ENCODE measurements at places on chromosomes 5 and 9. TPM values are rescaled to one million over a fixed set of nuclear protein-coding genes. Genes with fewer than 3 reads are reported as not detected.

DNA sequence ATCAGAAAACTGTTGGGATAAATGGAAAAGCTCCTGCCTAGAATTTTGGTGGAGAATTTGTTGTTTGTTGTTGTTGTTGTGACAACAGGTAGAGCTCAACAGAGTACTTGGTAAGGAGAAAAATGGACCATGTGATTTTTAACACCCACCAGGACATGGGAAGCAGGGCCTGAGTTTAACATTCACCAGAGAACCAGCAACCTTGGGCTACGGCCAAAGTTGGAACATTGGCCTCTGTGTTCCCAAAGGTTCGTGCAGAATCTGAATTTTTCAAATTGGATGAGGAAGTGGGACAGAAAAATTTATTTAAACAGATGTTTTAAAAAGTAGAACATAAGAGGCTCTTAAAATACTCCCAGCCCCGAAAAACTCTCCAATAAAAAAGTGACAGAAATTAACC, 127.0 kb downstream of the GNA14 start:
- no peak for DNase-seq
- H3K4me1 ChIP-seq, result no peaks in the 10 kb centered on the region
- H3K27ac ChIP-seq, result no peak overlapping the region
- no peak overlapping the region for H3K4me3 ChIP-seq

Gene CENPH
- polyA plus RNA-seq, result 5.7 TPM

DNA sequence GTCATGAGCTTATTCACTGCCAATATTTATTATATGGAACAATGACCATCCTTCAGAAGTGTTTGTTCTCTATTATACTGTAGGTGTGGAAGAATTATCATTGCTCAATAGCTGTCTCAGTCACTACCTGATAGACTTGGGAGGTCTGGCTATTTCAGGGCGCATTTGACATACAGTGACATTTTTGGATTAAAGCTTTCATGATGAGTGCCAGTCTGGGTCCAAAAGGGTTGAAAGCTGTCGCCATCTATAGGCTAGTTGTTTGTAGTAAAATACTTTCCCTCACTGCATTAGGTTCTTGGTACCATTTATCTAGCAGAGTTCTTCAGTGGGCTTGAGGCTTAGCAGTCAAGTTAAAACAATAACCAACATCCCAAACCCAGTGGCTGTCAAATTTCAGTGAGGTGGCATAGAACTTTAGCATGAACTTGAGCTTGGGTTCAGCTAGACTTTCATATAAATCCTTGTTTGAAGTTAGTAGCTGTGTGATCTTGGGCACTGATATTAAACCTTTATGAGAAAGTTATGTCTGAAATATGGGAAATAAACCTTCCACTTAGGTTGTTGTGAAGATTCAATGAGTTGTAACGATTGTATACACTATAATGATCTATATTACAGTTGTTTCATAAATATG, 110.5 kb upstream of the CDKN2B start:
- no peaks in the 10 kb centered on the region for H3K36me3 ChIP-seq
- H3K4me1 ChIP-seq, result no peaks in the 10 kb centered on the region
- DNase-seq, result peak; percentile 15
- no peak overlapping the region for H3K4me3 ChIP-seq

GRCh38 chr9:129570450-129571297, 50.2 kb downstream of the C9orf50 start:
- no peak overlapping the region for H3K4me3 ChIP-seq
- H3K27ac ChIP-seq, result no peak overlapping the region
- no peak for DNase-seq
- peaks cover 12% of the 10 kb centered on the region for H3K4me1 ChIP-seq
- H3K36me3 ChIP-seq, result no peaks in the 10 kb centered on the region
